ENCODE measurements at places on chromosomes 2 and 18. TPM values are rescaled to one million over a fixed set of nuclear protein-coding genes. Genes with fewer than 3 reads are reported as not detected.
A peak's percentile ranks its signal among the peaks of the same experiment; 100 is the strongest.

The CAPN13 gene
- total RNA-seq: not detected

- no peak for DNase-seq
Observed at GRCh38 chr2:33494155-33494779, 17.8 kb downstream of the RASGRP3 start.

The RFTN2 gene
- total RNA-seq: not detected

The ATF2 gene
- 52.2 TPM for total RNA-seq

GRCh38 chr18:69838620-69839411, 108.9 kb downstream of the CD226 start:
- DNase-seq: peak; percentile 57

GRCh38 chr2:121796239-121796638, 40.8 kb downstream of the TSN start:
- DNase-seq: no peak

The GLI2 gene
- not detected for total RNA-seq

The AKAIN1 gene
- total RNA-seq: not detected

The APOB gene
- total RNA-seq: not detected

DNA sequence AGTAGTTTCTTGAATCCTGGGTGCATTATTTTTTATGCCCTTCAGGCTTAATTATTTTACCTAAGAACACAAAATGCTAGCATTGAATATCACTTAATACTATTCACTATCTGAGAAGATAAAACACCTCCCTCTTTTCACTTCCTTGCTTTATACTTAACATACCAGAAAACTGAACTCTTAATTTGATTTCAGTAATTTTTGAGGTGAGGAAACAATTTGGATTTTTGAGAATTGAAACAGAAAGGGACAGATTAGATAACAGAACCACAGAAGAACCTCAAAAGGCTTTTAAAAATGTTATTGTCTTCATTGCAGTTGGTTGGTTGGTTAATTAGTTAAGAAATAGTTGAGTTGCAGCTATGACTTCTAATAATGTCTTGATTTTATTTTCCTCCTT, 69.5 kb downstream of the GPD2 start:
- DNase-seq: no peak

GRCh38 chr2:46827274-46828134, 88.1 kb downstream of the MCFD2 start:
- DNase-seq: no peak

The GCG gene
- total RNA-seq: not detected

DNA sequence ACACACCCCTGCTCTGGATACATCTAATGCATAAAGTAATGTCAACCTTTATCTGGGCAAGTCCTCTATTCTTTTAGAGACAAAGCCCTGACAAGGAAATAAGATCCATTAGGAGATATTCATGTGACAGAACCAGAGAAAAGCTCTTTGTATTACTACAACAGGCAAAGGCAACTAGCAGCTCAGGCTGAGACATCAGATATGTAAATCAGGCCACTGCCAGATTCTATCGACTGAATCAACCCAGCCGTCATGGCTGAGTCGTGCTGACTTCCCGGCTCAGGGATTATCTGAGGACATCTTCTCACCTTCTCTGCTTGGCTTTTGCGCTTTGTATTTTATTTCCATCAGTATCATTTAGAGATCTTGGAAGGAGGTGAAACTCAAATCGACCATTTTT, 294.5 kb downstream of the PLCL1 start:
- no peak for DNase-seq

- DNase-seq: no peak
Observed at GRCh38 chr2:217827430-217828201, 175.2 kb downstream of the TNS1 start.

DNA sequence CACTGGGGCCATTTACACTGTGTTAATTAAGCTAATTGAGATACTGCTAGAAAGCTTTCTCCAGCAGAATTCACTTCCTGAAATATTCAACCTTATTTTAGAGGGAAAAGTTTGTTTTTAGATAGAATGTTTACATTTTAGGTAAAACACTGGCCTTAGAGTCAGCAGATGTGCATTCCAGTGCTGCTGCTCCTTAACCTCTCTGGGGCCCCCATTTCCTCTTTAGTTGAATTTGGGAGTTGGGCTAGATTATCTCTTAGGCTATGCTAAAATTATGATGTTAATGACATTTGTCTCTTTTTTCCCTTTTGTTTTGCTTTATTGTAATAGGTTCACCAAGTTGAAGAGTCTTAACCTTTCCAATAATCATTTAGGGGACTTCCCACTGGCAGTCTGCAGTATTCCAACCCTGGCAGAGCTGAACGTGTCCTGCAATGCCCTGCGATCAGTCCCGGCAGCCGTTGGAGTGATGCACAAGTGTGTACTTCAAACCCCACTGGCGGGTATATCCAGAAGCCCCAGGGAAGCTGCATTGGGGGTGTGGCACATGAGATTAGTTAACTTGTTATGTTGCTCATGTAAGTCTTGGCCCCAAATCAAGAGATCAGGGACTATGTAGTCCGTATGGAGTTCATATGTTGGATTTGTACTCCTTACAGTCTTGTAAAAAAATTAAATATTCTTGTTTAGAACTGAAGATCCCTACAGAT, 179.5 kb downstream of the PHLPP1 start:
- no peak for DNase-seq

DNA sequence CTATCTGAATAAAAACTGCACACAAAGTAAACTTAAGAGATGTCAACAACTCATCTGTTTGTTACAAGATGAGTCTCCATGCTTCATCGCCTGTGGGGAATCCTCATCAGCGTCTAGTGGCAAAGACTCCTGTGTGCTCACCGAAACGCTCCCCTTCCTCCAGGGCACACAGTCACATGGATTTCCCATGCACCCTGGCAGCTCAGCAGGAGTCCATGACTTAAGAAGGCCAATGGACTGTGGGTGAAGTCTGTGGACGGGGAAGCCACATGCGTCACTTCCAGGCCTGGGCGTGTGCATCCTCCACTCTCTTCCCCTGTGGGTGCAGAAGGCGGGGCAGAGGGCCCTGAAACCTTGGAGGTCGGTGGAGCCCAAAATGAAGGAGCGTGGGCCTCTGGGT, 41.1 kb downstream of the ID2 start:
- no peak for DNase-seq

GRCh38 chr2:69300650-69301049, 86.4 kb downstream of the GFPT1 start:
- DNase-seq: no peak

DNA sequence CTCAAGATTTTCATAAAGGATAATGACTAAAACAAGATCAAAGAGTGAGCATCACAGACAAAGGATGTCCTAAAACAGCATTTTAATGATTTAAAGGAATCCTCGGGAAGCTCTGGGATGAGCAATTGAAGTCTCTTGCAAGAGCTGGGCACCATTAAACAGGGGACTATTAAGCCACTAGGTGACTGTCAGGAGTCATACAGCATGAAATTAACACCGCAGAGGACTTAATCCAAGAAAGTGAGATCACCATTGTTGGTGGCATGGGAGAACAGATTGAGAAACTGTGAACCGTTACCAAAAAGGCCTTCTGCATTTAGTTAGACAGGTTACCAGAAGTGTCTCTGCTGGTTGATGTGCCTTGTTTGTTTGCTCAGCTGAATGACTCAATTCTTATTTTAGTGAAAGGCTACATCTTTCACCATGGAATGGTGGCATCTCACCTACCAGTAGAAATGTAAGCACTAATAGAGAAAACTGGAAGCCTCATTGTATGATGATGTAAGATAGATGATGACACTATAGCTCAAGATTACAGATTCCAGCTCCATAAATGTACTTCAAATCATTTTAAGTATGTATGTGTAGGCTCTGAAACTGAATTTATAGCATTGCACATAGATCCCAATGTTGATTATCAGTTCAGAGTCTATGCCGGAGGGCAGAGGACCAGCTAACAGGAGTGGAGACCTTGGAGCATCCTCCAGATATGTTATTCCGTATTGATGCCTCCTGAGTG, 427.6 kb downstream of the SUCLG1 start:
- DNase-seq: no peak

DNA sequence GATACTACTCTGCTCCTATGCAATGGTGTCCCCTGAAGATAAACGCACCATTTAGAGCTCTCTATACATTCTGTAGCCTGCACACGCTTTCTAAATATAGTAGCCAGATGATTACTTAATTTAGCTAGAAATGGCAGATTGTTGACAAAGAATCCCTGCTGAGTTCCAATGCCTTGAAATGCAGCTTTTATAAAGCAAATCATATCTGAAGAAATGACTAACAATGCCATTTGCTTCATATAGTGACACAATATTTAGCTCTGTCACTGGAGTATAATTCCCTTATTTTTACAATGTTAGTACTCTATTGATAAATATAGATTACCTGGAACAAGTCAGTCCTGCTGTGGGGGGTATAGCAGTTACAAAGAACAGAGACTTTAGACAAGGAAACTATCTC, 166.2 kb downstream of the CDCA7 start:
- no peak for DNase-seq

The TMEM198 gene
- total RNA-seq: 2.4 TPM

DNA sequence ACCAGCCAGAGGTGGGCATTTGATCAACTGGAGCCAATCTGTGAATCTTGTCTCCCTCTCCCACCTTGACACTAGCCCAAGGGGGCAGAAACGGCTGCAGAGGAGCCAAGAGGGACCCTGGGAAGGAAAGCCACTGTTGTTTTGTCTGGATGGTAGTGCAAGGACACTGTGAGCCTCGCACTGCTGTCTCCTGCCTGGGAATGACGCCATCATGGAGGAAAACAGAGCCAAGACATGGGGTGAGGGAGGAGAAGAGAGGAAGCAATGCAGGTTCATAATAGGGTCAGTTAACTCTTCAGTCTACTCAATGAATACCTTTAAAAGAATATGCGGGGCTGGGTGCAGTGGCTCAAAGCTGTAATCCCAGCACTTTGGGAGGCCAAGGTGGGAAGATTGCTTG, 231.1 kb upstream of the AGAP1 start:
- no peak for DNase-seq

DNA sequence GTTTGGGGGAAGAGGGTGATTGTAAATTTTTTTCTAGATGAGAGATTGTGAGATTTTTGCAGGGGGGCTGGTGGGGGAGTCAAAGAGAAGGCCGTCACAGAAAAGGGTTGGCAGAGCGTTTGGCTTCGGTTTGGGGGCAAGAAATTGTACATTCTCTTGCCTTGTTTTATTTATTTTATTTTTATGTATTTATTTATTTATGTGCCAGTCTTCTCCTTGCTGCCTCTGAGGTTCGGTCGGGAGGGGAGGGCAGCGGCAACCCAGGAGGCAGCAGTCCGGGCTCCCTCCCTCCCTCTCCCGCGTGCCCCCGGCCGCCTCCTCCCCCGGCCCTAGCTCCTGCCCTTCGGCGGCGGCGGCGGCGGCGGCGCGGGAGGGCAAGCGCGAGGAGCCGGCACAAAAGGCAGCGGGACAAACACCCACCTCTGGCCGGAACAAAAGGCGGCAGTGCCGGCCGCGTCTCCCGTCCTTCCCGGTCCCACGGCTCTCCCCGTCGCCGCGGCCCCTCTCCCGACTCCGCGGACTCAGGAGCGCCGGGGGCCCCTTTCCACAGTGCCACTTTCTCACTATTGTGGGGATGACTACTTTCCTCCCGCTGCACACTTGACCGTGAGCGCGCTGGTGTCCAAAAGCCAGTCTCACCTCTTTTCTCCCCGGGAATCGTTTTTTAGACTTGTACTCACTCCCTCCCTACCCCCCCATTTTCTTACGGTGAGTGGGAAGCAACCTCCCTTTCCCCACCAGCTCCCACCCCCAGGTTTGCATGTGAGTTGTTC, 1.2 kb downstream of the BCL11A start:
- peak; percentile 33 for DNase-seq

DNA sequence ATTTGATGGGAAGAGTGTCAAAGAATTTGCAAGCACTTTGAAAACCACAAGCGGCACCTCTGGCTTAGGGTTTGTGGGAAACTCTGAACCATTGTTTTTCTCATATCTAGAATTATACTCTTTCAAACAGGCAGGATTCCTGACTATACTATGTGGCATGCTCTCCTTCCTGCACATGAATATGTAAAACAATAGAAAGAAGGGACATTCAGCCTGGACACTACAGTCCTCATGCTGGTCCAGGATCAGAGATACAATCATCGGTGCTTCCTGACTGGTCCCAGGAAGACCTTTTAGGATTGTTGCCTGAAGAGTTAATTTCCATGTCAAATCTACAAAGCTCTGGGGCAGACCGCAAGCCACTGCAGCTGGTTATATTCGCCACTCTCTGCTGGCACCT, 55.7 kb upstream of the RASGRP3 start:
- no peak for DNase-seq
